Posterior vena cava (tissue), 2 donors: ENCODE measurements at places on chromosomes 13 and 19.
A peak's percentile ranks its signal among the peaks of the same experiment; 100 is the strongest.

DNA sequence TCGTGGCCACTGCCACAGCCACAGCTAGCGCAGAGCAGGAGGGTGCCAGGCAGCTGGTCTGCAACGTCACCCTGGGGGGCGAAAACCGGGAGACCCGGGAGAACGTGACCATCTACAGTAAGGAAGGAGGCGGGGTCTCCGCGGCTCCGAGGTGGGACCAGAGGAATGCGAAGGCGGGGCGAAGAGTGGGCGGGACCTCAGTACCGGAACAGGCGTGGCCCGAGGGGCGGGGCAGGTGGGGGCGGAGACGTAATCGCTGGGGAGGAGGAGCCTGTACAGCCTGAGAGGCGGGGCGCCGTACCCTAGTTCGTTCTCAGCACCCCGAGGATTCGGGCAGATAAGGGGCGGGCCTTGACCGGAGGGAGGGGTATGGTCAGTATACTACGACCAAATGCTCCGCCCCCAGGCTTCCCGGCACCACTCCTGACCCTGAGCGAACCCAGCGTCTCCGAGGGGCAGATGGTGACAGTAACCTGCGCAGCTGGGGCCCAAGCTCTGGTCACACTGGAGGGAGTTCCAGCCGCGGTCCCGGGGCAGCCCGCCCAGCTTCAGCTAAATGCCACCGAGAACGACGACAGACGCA lies 2.5 kb downstream of the ICAM5 start:
- DNase-seq, result peak; percentile 95

GRCh38 chr19:51119611-51120010 lies 5.1 kb upstream of the SIGLEC9 start:
- peak; percentile 64 for DNase-seq

DNA sequence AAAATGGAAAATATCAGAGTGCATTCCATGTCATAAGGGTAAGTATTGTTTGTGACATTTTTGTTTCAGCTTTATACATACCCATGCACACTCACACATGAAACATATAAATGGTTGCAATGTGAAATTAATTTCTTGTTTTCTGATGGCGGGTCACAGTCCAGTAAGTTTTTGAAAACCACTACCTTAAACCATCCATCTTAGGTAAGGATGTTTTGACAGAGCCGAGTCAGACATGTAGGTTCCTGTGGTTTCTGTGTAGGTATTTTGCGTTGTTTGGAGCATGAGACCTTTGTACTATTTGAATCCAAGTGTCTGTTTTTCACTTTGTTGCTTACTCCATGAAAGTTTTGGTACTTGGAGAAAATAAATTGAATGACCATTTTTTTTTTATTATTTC lies 121.7 kb downstream of the B3GLCT start:
- no peak for DNase-seq

GRCh38 chr19:21576481-21576880 lies 71.1 kb downstream of the ZNF429 start:
- no peak for DNase-seq

- DNase-seq, result peak; percentile 82
Measured at GRCh38 chr13:102597029-102597961, 509 bp downstream of the TPP2 start.
